ENCODE measurements at places on chromosomes 3 and 15.

GRCh38 chr3:65836047-65836446 lies 202.7 kb downstream of the MAGI1 start:
- no peak for DNase-seq

DNA sequence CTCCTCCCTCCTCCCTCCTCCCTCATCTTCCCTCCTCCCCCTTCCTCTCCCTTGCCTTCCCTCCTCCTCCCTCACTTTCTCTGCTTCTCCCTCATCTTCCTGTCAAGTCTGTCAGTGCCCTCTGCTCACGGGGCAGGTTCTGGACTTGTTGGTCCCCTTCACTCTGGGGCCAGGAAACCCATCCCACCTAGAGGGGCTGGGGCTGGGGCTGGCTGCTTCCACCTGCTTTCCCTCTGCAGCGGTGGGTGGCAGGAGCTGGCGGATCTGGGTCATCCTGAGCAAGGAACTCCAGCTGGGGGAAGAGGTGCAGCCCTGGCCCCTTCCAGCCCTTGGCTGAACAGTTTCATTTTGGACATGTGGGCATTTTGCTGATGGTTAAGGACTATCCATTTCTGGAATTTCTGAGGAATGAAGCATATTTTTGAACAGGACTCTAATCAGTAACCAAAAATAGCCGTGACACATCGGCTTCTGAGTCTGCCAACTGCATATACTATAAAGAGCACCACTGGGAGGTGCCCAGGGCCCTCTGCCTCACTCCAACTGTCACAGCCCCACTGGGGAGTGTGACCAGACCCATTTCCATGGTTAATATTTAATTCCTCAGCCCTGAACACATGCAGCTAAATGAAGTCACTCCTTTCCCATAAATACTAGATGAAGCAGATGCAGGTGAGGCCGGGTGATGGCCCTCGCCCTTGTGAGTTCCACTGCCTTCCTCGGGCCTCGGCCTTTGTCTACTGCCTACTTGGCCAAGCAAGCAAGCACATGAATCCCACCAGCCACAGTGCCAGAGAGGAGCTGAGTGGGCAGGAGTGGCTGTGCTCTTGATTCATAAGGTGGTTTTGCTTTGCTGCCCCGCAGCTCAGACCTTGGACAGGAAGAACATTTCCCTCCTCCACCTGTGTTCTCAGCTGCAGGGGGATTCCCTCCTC lies 39.8 kb downstream of the CHDH start:
- DNase-seq = peak; percentile 57

DNA sequence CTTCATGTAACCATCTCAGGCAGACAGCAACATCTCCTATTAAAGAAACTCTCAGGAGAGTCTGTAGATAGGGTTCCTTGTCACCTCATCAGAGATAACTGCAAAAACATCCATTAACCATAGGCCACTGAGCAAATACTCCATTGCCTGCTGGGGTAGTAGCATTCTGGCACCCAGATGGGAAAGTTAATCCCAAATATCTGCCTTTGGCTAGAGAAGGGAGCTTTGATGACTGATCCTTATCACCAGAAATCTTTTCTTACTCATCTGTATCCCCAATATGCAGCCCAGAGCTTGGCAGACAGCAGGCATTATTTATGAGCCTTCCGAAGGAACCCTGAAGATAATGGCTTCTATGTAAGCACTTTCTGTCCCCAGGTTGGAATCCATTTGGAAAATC lies 173.1 kb downstream of the MFSD1 start:
- DNase-seq = no peak

DNA sequence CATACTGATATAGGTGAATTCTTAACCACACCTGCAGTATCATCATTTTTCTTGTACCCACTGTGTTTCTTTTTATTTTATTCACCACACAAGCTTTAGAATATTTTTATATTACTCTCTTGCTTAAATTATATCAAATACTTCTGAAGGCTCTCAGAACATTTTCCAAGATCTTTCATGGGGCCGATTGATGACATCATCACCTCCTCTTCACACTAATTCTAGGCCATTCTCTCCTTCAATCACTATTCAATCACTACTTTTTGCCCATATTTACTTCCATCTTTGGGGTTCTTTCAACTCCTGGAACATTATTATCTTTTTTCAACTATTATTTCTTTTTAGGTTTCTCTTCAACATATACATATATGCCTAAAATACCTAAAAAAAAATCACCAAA lies 1438.8 kb upstream of the ALCAM start:
- DNase-seq = no peak

DNA sequence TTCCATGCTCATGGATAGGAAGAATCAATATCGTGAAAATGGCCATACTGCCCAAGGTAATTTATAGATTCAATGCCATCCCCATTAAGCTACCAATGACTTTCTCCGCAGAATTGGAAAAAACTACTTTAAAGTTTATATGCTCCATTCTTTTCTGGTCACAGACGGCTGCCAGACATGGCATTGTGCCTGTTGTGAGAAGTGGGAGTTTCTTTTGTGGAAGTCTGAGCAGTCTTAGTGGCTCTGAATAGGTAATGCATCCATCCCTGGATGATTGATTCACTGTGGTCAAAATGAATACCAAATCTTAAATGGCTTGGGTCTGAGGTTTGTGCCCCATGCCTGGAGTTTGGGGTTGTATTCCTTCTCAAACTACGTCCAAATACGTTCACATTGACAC lies 274.5 kb upstream of the AZI2 start:
- DNase-seq = no peak

- DNase-seq = no peak
These were observed 4.8 kb downstream of the GLYCTK start for GRCh38 chr3:52292247-52293065.

Measured in fibroblast of skin of left quadriceps (primary cell).